ENCODE measurements at places on chromosomes 3 and 15.
A peak's percentile ranks its signal among the peaks of the same experiment; 100 is the strongest.

GRCh38 chr15:99402014-99402729, 150.9 kb downstream of the LRRC28 start:
- H3K4me3 ChIP-seq = no peak overlapping the region
- H3K27me3 ChIP-seq = no peaks in the 10 kb centered on the region
- DNase-seq = no peak
- H3K36me3 ChIP-seq = no peaks in the 10 kb centered on the region
- peaks cover 3% of the 10 kb centered on the region for H3K4me1 ChIP-seq

DNA sequence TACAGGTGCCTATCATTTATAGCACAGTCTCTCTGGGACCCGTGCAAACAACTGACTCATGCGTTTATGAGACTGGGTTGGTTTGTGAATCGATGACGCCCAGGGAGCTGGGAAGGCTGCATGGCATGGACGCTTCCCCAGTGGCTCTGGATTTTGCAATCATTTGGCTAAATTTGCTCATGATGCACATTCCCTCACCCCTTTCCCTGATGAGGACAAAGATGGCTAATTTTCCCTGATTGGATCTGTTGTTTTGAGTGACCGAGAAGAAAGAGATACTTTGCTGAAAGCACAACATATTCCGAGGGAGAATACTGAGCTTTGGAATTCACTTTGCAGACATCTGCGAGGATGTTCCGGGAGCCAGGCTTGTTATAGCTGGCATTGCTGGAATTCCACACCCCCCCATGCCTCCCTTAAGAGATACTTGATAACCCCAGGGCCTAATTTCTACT, 51.1 kb downstream of the CGNL1 start:
- H3K27me3 ChIP-seq = no peaks in the 10 kb centered on the region
- H3K27ac ChIP-seq = no peak overlapping the region
- no peak overlapping the region for H3K4me3 ChIP-seq
- peaks cover 5% of the 10 kb centered on the region for H3K4me1 ChIP-seq
- no peak for DNase-seq

DNA sequence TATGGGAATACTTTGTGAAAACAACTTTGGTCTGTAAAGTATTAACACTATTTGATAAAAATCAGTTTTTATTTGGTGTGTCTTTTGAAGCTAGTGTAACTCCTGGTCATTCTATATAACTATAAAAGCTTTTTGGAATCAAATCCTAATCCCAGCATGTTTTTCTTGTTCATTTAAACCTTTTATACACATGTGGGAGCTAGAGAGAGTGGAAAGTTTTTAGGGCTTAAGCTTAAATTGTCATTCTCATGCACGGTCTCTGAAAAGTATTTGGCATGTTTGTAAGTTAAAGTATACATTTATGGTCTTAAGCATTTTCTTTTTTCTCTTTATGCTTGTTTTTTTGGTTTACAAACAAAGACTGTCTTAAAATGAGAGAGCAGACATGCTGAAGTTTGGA, 83.4 kb upstream of the RARB start:
- no peak for DNase-seq
- no peak overlapping the region for H3K4me3 ChIP-seq
- H3K27me3 ChIP-seq = no peaks in the 10 kb centered on the region

DNA sequence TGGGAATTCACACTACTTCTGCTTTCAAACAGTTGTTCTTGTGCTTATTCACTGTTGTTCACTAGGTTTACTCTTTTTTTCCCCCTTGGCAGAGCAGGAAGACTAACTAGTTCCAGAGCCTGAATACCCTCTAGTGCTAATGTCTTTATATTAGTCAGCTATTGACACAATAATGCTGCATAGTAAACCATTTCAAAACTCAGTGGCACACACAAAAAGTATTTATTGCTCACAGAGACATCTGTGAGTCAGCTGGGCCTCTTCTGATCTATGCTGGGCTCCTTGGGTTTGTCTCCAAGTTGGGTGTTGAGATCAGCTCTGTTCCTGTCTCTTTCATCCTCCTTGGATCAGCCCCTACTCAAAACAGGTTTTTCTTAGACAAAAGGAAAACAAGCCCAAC, 51.1 kb downstream of the RSRC1 start:
- no peak overlapping the region for H3K4me3 ChIP-seq
- H3K36me3 ChIP-seq = no peaks in the 10 kb centered on the region
- no peak overlapping the region for H3K27ac ChIP-seq
- no peaks in the 10 kb centered on the region for H3K4me1 ChIP-seq

DNA sequence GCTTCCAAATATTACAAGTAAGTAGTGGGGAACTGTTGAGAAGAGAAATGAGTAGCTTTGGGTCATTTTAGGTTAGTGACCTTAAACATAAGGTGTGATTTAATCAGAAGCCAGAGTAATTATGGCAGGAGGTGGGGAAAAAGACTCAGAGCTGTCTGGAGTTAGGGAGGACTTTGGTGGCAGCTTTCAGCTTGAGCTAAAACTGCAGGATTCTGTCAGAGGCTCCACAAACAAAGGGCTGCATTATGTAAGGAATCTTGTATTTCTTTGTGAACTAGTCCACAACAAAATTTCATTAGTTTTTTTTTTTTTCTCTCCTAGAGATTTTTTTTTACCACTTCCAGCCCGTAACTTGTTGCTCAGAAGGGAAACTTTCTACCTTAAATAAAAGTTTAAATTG, 345.3 kb downstream of the TIGIT start:
- no peaks in the 10 kb centered on the region for H3K27me3 ChIP-seq
- no peaks in the 10 kb centered on the region for H3K36me3 ChIP-seq
- no peaks in the 10 kb centered on the region for H3K4me1 ChIP-seq
- DNase-seq = no peak
- no peak overlapping the region for H3K4me3 ChIP-seq
- H3K27ac ChIP-seq = no peak overlapping the region

DNA sequence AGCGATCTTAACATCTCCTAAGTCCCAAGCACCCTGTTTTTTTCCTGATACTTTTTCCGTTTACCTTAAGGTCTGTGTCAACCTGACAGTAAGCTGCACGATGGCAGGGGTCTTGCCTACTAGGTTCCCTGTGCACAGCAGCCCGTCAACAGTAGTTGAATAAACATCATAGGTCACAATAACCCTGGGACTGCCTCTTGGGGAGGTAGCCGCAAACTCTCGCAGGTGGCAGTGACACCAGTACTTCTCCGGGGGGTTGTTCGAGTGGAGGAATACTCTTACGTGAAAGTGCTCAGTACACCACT, 365 bp upstream of the PDCD6IP start:
- H3K27ac ChIP-seq = peak overlapping the region; percentile 27
- DNase-seq = no peak
- peak overlapping the region; percentile 75 for H3K4me3 ChIP-seq
- H3K4me1 ChIP-seq = peaks cover 3% of the 10 kb centered on the region
- no peaks in the 10 kb centered on the region for H3K27me3 ChIP-seq

DNA sequence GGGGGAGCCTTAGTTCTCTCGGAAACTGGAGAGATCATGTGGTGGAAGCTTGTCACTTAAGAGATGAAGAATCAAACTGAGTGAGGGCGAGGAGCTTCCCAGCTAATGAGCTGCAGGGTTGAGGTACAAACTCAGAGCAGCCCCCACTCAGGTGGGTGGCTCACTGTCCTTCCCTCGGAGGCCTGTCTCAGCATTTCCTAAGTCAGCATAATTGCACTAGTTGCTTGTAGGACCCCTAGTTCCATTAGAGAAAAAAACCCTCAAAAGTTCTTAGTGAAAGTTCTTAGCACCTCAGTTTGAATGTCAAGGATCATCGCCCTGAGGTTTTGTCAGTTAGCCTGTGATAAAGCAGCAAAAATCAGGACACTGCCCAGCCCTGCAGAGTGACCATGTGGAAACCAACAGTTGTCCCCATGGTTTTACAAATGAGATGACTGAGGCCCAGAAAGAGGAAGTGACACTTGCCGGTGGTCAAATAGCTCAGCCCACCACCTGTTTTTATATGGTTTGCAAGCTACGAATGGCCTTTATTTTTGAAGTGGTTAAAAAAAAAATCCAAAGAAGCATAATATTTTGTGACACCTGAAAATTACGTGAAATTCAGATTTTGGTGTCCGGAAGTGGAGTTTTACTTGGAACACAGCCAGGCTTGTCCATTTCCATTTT, 11.9 kb downstream of the SMAD6 start:
- H3K27me3 ChIP-seq = no peaks in the 10 kb centered on the region
- H3K36me3 ChIP-seq = no peaks in the 10 kb centered on the region
- no peak overlapping the region for H3K4me3 ChIP-seq
- H3K4me1 ChIP-seq = peaks cover 23% of the 10 kb centered on the region
- DNase-seq = no peak

DNA sequence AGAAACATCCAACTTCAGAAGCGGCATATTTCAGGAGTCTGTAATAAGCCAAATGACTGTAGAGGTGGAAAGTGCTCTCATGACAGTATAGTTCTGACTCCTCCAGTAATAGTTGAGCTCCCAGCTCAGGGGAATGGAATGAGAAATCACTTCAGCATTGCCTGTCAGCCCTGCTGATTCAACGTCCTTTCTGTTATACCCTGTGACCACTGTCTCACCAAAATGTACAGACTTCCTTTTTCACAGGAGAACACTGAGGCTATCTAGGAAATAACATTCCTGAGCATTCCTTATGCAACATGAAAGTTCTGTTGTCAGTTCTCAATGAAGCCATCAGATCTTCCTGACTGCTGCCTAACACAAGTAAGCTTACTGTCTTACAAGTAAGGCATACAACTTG, 284.5 kb upstream of the MME start:
- H3K4me1 ChIP-seq = no peaks in the 10 kb centered on the region
- no peaks in the 10 kb centered on the region for H3K36me3 ChIP-seq
- no peak for DNase-seq
- H3K27ac ChIP-seq = no peak overlapping the region
- H3K4me3 ChIP-seq = no peak overlapping the region
- H3K27me3 ChIP-seq = no peaks in the 10 kb centered on the region
